ENCODE measurements at places on chromosomes 2 and 18. TPM values are rescaled to one million over a fixed set of nuclear protein-coding genes. Genes with fewer than 3 reads are reported as not detected.

The CDH7 gene
- total RNA-seq, result 1.3 TPM

The IL37 gene
- total RNA-seq, result not detected

The TUBB8B gene
- not detected for total RNA-seq

The RAD51AP2 gene
- total RNA-seq, result not detected

The BMP10 gene
- total RNA-seq, result under 0.01 TPM

The TACR1 gene
- under 0.01 TPM for total RNA-seq

The TNFRSF11A gene
- total RNA-seq, result 2.2 TPM

The SAG gene
- total RNA-seq, result under 0.01 TPM

The LRRC30 gene
- total RNA-seq, result not detected

The TRIM43 gene
- not detected for total RNA-seq

The EMILIN2 gene
- 24.0 TPM for total RNA-seq

The NT5DC4 gene
- total RNA-seq, result not detected

- DNase-seq, result no peak
These were observed 74.0 kb upstream of the SULT1C3 start for GRCh38 chr2:108165729-108166128.

DNA sequence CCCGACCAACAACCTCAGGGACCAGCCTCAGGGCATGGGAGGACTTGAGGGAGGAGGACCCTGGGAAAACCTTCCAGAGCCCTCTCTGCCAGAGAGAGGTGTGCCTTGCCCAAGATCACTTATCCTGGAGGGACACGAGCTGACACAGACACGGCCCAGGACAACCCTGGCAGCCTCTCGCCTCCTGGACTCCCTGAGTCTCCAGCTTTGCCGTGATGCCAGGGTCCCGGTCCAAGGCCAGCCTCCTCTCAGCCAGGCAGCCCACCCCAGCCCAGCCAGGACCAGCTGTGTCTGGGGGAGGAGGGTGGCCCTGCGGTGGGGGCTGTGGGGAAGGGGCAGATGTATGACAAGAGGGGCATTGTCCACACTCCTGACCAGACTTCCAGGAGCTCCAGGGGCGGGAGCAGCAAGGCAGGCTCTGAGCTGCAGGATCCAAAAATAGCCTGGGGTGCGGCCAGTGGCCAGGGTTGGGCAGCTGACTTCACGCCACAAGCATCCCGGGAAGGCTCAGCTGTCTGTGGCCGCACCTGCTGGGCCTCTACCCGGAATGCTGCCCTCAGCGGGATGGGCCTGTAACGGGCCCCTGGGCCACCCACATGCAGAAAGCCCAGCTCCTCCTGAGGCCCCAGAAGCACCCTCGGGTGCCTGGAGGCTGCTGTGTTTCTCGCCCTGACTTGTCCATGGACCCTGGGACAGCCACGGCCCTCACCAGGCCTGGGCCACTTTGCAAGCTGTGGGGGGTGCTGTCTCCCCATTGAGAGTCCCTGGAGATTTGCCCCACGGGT lies 65.5 kb upstream of the GPC1 start:
- no peak for DNase-seq

- no peak for DNase-seq
These were observed 21.0 kb downstream of the KDSR start for GRCh38 chr18:63346031-63346430.

DNA sequence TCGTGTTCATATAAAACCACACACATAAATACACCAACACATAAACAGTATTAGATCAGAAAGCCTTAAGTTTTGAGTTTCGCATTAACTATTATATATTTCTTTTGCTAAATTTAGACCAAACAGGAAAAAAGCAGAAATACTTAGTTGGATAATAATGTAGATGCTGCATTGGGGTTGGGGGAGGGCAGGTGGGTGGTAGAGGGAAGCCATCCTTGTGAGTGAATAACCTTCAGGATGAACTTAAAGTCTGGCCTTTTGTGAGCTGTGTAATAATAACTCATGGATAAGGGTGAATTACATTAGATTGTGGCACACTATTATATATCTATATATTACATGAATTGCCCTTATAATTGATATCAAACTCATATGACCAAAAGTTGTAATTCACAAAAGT lies 174.7 kb downstream of the WDR7 start:
- DNase-seq, result no peak

DNA sequence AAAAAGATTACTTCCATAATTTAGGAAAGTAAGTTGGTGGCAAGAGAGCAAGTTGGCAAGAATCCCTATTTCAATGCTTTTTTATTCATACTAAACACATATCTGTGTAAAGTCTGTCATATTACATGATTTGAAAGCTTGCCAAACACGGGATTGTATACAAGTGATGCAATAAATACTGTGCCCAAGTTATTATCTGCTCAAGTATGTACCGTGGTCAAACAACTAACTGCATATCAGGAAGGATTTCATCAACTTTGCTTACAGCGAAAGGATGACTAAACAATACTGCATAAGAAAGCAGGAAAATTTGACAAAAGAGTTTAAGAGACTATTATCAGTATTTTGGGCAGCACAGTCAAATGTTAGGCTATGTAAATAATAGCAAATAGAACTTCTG lies 69.6 kb upstream of the SCN1A start:
- no peak for DNase-seq

DNA sequence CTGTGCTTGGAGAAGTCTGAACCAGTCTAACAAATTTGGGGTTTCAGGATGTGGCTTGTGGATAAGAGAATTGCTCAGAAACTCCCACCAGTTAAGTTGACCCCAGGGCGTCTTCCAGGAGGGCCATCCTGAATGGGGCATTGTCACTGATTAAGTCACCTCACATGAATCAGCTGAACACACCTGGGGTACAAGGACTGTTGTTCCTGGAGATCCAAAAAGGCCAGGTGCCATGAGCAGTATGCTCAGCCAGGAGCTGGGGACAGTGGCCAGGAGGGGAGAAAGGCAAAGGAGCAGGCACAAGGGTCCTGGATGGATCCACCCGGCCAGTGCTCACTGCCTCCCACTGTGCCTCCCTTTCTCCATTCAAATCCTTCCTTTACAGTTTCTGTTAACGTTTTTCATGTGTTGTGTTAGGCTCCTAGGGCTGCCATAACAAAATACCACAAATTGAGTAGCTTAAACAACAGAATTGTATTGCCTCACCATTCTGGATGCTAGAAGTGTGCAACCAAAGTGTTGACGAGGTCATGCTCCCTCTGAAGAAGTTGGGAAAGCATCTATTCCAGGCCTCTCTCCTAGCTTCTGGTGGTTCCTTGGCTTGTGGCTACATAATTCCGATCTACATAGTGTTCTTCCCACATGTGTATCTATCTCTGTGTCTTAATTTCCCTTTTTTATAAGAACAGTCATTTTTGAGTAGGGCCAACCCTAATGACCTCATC lies 33.4 kb downstream of the TRABD2A start:
- no peak for DNase-seq

GRCh38 chr18:22250591-22250996 lies 81.2 kb downstream of the GATA6 start:
- DNase-seq, result no peak

DNA sequence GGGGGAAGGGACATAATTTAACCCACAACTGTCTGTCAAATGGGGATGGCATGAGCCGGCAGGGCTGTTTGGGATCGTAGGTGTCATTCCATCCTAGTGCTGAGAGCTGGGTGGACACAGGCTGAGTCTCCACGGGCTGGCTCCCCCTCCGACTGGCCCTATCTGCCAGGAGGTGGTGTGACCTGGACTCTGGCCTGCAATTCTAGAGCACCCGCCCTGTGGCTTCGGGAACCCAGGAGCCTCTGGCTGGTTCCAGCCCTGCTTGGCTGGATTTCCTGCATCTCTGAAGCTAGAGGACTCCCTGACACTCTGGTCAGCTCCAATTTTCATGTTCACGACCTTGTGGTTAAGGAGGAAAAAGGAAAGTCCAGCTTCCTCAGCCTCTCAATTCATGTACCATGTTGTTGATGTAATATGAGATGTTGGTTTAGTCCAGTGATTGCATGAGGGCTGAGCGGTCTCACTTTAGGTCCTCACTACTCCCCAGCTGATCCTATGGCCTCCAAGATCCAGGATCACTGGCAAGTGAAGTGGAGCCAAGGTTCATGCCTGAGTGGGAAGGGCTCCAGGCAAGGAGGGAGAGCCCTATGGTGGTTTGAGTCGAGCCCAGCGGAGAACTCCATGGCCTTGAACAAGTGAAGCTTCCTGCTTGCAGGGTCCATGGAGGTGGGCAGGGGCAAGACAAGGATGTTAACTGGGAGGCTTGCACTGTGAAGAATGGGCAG lies 169.1 kb downstream of the NDUFA10 start:
- no peak for DNase-seq

- no peak for DNase-seq
These were observed 21.7 kb downstream of the EPB41L5 start for GRCh38 chr2:120034621-120035020.

DNA sequence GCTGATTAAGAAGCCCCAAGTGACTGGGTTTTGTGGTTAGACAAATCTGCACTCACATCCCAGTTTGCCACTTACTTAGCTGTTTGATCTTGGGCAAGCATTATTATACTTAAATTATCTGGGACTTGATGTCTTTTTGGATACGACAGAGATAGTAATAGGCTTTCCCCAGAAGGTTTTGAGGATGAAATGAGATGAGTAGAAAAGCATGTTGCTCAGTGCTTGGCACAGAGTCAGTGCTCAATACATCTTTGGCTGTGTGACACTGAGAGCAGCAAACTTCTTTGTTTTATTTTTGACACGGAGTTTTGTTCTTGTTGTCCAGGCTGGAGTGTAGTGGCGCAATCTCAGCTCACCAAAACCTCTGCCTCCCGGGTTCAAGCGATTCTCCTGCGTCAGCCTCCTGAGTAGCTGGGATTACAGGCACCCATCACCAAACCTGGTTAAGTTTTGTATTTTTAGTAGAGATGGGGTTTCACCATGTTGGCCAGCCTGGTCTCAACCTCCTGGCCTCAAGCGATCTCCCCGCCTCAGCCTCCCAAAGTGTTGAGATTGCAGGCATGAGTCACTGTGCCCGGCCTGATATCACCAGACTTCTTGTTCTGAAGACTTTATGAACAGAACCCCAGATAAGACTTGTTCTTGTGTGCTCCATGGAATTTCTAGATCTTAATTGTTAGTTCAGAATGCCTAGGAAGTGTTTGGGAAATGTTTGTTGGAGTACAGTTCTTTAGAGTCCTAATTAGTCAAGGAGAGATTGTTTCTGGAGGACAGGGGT lies 521.2 kb downstream of the SLC4A3 start:
- no peak for DNase-seq

DNA sequence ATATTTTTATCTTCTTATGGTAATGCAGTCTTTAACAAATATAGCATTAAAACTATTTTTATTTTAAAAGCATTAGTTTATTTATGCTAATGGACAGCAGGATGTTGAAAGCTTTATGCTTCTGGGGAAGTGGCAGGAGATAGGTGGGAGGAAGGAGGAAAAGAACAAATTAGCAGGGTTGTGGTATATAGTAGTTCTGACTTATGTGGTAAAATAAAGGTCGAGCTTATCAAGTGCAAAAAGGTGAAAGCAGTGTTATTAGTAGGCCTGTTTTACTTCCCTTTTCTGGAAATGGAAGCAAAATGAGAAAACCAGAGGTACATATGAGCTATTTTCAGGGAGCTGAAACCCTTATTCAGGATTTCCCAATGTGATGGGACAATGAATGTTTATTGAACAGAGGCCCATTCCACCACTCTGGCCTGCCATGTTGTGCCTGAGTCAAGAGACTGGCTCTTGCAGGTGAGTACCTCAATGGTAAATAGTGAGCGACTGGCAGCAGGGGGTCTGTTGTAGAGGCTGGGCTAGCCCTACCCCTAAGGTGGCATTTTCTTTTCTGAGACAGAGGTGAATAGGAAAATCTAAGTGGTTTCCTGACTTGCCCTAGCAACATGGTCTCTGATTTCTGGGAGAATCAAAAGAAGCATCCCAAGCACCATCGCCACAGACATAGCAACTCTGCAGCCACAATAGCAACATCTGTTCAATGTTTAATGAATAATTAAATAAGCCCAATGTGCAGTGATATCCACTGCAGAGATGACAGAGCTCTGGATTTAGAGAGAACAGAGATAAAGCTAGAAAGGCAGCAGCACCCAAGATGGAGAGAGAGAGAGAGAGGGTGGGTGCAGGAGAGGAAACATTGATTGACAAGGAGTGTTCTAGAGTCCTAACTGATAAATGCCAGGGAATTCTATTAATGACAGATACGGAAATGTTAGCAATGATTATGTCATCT lies 119.7 kb downstream of the UPP2 start:
- peak; percentile 36 for DNase-seq

GRCh38 chr2:45287045-45287444 lies 277.8 kb upstream of the SIX2 start:
- DNase-seq, result no peak

- peak; percentile 56 for DNase-seq
These were observed 1.1 kb downstream of the PTH2R start for GRCh38 chr2:208407667-208408066.

- DNase-seq, result no peak
These were observed at the start of gene IL1RN for GRCh38 chr2:113126845-113127645. TSS of gene IL1RN (plus strand) at chr2:113127598. CDS start at chr2:113127625, 27 bp downstream.

- no peak for DNase-seq
These were observed 127.1 kb downstream of the SRBD1 start for GRCh38 chr2:45483997-45484396.

- no peak for DNase-seq
These were observed 47.8 kb downstream of the SLC4A3 start for GRCh38 chr2:219675221-219675620.

DNA sequence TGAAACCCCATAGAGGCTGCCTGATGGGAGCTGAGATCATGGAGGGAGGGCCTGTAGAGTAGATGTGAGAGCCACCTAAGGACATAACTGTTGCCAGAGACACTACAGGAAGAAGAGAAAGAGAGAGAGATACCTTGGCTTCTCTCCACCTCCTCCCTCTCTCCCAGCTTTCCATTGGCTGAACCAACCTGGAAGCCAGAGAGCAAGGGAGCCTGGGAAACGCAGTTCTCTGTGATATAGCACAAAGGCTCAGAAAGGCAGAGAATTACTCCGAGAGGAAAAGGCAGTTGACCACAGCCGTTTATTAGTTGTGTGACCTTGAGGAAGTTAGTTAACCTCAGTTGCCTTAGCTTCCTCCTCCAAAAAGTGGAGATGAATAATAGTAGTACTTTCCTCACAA lies 37.7 kb upstream of the MAT2A start:
- no peak for DNase-seq

GRCh38 chr18:54945576-54946125 lies 13.6 kb downstream of the CCDC68 start:
- no peak for DNase-seq

- DNase-seq, result no peak
These were observed 4.6 kb upstream of the SDC1 start for GRCh38 chr2:20229322-20230113.

- no peak for DNase-seq
These were observed 247.3 kb downstream of the PRKCE start for GRCh38 chr2:45898819-45899218.
